ENCODE measurements at places on chromosomes 6 and 20. TPM values are rescaled to one million over a fixed set of nuclear protein-coding genes. Genes with fewer than 3 reads are reported as not detected.

RBM24 gene
- not detected for total RNA-seq

CD40 gene
- total RNA-seq = 3.3 TPM

KCNG1 gene
- total RNA-seq = 4.3 TPM

RNF144B gene
- 0.61 TPM for total RNA-seq

KCNK16 gene
- total RNA-seq = not detected

ESR1 gene
- total RNA-seq = 0.02 TPM

CDH26 gene
- total RNA-seq = 1.1 TPM

SLC22A2 gene
- not detected for total RNA-seq

TRIM15 gene
- not detected for total RNA-seq
